ENCODE measurements at places on chromosomes 13 and 19. TPM values are rescaled to one million over a fixed set of nuclear protein-coding genes. Genes with fewer than 3 reads are reported as not detected.

DNA sequence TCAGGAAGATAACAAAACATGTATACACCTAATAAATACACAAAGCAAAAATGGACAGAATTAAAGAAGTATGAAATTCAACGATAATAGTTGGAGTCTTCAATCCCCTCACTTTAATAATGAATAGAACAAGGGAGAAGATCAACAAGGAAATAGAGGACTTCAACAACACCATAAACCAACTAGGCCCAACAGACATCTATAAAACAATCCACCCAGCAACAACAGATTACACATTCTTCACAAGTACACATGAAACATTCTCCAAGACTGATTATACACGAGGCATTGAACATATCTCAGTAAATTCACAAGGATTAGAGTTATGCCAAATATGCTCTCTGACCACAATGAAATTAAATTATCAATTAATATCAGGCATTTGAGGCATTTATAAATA is 185.5 kb upstream of the NBEA start:
- DNase-seq, result no peak

DNA sequence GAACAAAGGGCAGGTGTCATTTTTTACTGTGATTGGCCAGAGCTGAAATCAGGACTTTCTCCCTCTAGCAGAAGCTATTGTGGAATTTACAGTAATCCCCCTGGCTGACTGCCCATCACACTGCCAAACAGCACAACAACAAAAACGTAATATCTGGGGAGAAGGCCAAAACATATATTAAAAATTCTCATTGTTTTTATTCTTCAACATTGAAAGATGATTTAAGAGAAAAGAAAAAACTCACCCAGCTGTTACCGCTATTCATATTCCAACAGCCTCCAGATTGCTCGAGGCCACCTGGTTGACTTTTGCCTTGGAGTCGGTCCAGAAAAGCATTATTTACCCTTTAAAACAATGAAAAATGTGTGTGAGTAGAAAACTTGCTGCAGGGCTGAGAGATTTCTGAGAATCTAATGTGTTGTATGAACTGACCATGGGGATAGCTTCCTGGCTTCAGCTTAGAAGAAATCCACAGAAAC is 97.2 kb downstream of the EPSTI1 start:
- DNase-seq, result peak; percentile 68

- DNase-seq, result no peak
These were observed 340.7 kb downstream of the MTUS2 start for GRCh38 chr13:29160862-29161261.

GRCh38 chr13:29909975-29910674 is 59.7 kb upstream of the UBL3 start:
- no peak for DNase-seq

DNA sequence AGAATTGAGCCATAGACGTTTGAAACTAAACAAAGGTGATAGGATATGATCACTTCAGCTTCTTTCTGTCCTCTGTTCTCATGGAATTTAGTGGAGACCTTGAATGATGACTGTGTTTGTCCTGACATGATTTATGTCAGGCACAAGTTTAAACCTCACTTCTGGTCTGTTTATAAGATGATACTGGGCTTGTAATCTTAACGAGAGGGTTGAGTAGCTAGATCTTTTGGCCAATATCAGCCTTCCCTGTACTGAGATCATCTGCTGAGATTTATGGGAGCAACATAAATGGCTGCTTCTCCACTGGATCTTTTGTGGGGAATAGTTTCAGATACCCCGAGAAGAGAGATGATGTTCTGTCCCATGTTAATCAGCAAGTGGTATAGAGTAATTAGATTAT is 121.8 kb upstream of the OBI1 start:
- DNase-seq, result no peak

Gene CYP4F11
- polyA plus RNA-seq, result not detected

Gene C5AR1
- polyA plus RNA-seq, result 5.8 TPM

- no peak for DNase-seq
These were observed 8.3 kb downstream of the MAB21L1 start for GRCh38 chr13:35468195-35468594.

DNA sequence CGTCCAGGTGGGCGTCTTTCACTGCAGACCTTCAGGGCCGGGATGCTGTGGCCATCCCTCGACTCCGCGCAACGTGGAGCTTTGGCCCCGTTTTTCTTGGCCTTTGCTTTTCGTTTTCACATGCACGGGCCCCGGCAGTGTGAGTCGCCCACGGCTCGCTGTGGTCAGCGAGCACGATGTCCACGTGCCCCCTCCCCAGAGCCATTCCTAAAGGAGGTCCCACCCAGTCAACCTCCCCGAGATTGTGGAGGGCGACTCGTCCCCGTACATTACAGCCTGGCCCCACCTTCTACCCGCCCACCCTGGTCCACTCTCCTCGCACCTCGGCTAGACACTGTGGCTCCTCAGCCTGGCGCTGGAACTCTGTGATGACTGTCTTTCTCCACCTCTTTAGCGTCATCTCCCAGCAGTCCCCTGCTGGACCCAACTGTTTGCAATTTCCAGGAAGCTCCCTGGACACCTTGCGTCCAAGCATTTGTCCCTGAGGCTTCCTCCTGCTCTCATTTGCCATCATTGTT is 405 bp downstream of the ZNF446 start:
- DNase-seq, result no peak

Gene TYK2
- polyA plus RNA-seq, result 162 TPM

DNA sequence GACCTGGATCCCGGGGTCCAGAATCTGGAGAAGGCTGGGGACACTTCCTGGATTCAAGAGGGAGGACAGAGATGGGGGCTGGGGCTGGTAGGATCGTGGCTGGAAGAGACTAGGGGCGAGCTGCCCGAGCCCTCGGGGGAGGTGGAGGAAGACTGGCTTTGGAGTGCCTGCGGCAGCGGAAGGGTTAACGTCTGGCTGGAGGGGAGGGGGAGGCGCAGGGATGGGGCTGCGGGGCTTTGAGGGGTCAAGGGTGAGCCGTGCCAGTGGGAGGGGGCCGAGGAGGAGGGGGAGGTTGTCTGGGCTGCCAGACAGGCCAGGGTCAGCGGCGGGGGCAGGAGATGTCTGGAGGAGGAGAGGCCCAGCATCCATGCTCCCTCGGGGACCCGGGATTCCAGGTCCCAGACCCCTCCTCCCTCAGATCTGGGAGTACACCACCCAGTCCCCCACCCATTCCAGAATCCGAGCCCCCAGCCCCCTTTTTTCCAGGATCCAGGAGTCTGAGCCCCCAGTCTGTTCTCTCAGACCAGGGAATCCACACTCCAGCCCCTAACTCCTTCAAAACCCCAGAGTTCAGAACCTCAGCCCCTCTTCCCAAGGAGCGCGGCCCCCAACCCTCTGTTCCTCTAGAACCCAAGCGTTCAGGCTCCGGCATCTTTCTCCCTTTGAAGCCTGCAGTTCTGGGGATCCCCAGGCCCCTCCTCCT is 3.2 kb upstream of the SPACA6 start:
- peak; percentile 72 for DNase-seq

DNA sequence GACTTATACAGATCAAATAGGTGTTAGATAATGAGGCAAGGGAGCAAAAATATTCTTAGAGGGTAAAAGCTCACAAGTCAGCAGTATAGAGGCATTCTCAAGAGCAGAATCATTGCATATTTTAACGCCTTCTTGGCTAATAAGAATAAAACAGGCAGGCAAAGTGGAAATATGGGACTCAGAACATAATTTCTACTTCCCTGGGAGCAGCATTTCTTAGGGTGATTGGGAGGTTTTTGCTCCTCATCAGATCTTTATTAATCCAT is 39.6 kb downstream of the LHFPL6 start:
- DNase-seq, result no peak

- DNase-seq, result no peak
These were observed 11.8 kb downstream of the PLVAP start for GRCh38 chr19:17365361-17365760.

Gene IGFL2
- polyA plus RNA-seq, result 0.58 TPM

GRCh38 chr13:103965506-103966243 is 899.5 kb upstream of the SLC10A2 start:
- DNase-seq, result no peak

Gene MAST1
- 2.0 TPM for polyA plus RNA-seq

DNA sequence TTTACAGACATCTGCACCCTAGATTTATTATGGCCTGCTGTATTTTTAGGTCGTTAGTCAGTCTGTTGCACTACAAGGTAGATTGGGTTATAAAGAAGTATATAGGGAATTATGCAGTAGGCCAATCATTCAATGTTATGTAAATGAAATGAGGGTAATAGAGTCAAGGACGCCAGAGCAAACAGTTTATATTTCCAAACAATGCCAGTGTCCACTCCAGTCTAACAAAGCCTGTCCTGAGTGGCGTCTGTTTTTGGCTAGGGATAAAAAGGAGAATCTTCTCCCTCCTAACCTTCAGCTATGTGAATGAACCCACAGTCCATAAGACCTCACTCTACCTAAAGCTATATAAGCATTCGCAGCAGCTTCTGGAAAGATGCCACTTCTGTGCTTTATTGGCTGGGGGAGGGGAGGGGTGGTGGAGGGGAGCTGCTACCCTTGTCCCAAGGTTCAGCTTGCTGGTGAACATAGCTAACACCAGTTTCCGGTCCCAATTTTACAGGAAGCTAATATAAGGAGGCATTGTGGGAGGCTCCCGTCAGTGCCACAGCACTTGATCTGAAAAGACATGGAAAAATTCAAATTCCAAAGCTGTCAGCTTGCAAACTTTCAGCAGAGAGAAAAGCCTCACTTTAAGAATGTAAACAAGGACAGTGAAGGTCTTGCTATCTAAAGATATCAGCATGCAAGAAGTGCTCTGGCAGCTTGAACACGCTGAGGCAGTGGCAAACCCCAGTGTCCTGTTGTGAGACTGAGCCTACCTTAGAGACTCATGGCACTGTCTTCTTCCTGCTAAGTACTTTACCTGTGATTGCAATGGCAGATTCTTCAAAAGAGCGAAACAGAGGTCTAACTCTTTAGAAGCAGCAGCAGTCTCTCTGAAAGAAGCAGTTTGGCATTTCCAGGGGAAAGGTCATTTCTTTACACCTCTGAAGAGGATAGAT is 369.9 kb downstream of the PCDH9 start:
- no peak for DNase-seq

DNA sequence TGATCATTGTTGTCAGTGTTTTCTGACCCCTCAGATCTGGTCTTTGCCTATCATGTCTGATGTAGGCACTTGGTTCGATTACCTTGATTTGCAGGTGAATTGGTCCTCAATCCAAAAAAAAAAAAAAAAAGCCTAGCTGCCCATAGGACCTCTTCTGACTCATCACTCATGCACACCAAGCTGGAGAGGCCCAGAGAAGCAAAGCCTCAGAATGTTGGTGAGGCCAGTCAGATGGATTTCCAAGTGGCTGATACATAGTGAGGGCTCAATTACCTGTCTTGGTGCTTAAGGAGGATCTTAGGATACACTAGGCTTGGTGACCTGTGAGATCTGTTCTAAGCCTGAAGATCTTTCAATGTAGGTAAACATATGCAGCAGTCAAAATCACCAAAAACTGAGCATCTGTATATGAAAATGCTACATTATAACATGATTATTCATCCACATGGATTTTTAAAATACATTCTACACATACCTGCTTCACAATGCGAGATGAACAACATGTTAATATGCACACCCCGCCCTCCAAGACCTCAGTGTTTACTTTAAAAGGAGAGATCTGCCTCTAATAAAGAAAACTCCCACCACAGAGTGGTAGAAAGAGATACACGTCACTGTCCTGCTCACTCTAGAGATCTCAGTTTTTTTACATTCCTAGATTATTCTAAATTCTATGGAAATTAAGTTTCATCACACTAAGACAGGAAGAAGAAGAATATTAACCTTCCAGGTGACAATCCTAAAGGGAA is 79.9 kb upstream of the RAP2A start:
- no peak for DNase-seq

DNA sequence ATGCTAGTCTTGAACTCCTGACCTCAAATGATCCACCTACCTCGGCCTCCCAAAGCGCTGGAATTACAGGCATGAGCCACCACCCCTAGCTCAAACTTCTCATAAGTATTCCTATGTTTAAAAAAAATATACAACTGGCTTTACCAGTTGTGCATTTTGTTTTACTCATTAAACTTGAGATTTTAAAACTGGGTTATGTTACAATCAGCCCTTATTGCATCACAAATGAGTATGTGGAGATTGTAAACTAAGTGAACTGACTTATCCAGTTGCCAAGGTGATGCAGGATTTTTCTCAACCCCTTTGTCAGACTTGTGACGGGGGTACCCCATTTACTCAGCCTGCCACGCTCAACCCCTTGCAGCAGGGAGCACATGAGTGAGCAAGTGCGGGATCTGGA is 14.4 kb upstream of the GTF2F2 start:
- no peak for DNase-seq

DNA sequence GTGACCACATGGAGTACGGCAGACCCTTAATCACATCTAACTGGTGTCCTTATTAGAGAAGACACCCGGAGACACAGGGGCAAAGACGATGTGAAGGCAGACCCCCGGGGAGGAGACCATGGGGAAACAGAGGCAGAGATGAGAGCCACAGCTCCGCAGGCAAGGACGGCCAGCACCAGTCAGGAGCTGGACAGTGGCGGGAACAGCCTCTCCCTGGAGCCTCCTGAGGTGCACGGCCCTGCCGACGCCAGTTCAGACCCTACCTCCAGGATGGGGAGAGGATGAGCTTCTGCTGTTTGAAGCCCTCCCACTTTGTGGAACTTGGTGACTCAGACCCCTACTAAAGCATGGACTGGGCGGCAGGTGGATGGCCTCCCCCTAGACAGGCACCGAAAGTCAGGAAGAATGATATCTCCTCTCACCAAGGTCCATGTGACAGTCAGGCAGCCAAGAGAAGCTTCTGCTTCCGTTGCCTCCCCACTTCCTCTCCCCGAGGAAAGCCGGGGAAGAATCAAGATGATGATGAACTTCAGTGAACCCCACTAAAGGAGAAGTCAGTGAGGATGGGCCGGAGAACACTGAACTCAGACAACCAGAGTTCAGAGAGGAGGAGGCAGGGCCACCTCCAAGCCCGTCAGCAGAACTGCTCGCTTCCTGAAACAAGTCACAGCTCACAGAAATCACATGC is 25.4 kb downstream of the RAB20 start:
- no peak for DNase-seq

Gene KLC3
- 0.76 TPM for polyA plus RNA-seq

- DNase-seq, result no peak
These were observed 62.9 kb downstream of the DCT start for GRCh38 chr13:94416454-94417080.

GRCh38 chr13:99356262-99357091 is 49.3 kb upstream of the GPR183 start:
- DNase-seq, result peak; percentile 48

DNA sequence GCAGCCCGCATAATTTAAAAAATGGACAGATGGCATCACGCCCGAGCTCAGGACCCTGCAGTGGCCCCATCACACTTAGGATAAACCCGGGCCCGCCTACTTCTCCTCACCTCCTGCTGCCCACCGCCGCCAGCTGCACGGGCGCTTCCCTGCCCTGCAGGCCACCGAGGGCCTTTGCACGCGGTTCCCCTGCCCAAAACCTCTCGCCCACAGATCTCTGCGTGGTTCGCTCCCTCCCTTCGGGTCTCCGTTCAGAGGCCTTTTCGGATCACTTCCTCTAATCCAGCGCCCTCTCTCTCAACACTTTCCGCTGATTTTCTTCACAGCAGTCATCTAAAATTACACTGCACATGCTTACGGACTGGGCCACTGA is 1.8 kb downstream of the SHISA7 start:
- DNase-seq, result no peak

GRCh38 chr19:43310221-43310620 is 40.9 kb upstream of the PSG9 start:
- no peak for DNase-seq

Gene S1PR4
- 1.5 TPM for polyA plus RNA-seq

Data from right lung (tissue), 10 donors.